Neural progenitor cell (in vitro differentiated cells): ENCODE measurements at places on chromosomes 5 and 9. TPM values are rescaled to one million over a fixed set of nuclear protein-coding genes. Genes with fewer than 3 reads are reported as not detected.

OR1Q1 gene
- not detected in 2 replicates for total RNA-seq

DDX4 gene
- 0.09 TPM in 1 of 2 replicates, not detected in the other for total RNA-seq

GRCh38 chr5:62538017-62538942 is 40.3 kb upstream of the LRRC70 start:
- no peak for DNase-seq

DNA sequence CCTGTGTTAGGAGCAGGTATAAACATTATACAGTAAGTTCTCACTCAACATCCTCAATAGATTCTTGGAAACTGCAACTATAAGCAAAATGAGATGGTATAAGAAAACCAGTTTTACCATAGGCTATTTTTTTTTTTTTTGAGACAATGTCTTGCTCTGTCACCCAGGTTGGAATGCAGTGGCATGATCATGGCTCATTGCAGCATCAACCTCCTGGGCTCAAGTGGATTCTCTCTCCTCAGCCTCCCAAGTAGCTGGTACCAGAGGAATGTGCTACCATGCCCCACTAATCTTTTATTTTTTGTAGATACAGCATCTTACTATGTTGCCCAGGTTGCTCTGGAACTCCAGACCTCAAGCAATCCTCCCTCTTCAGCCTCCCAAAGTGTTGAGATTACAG is 50.1 kb upstream of the ADRB2 start:
- no peak for DNase-seq

FOXD4L6 gene
- not detected in 2 replicates for total RNA-seq

DNA sequence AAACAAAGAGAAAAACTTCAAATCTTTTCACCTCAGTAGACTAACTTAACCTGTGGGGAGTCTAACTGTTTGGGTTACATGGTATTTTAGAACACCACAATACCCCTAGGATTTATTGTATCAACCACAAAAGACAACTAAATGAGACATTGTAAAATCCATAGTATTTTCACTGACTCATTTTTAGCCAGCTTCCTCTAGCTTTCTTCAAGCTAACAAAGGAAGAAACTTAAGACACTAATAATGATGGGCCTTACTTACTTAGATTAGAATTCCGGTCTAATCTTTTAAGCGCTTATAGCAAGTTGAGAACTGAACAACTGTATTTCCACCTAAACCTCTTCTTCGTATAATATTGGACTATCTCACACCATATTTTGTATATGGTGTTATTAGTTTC is 529.3 kb downstream of the DMRTA1 start:
- DNase-seq: no peak

- no peak for DNase-seq
Measured at GRCh38 chr5:103901885-103902284, 339.3 kb upstream of the NUDT12 start.

GRCh38 chr9:2242831-2243330 is 227.7 kb downstream of the SMARCA2 start:
- peak; percentile 9 for DNase-seq

PRKAA1 gene
- total RNA-seq: 35.5 and 58.5 TPM in 2 replicates

IGIP gene
- total RNA-seq: 0.59 and 1.6 TPM in 2 replicates

DNA sequence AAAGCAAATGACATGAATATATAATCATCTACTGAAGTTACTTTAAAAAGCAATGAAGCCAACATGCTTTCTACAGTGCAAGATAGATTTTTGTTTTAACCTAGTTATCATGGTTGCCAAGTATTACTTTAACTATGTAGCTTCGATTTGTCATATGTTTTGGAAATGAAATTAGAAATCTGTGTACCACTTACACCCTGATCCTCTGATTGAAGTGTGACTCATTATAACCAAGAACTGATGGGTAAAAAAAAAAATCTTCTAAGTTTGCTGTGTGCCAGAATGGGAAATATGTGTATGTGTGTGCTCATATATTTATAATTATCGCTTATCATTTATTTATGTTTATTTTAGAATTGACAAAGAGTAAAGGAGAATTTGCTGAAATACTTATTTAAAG is 9.1 kb upstream of the CDC42SE2 start:
- DNase-seq: no peak

DNA sequence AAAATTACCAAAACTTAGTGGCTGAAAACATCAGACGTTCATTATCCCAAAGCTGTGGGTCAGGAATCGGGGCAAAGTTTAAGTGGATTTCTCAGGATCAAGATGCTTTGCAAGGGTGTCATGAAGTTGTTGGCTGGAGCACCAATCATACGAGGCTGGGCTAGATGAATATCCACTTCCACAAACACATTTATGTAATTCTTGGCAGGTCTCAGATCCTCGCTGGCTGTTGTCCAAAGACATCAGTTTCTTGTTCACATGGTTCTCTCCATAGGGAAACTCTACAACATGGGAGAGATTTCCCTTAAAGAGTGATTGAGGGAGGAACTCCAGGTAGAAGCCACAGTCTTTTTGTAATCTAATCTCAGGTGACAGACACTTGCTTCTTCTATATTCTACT is 20.2 kb upstream of the CCDC192 start:
- no peak for DNase-seq

KLHL3 gene
- total RNA-seq: 17.2 and 26.8 TPM in 2 replicates

GRCh38 chr9:94847486-94847885 is 121.0 kb downstream of the AOPEP start:
- no peak for DNase-seq

PTPA gene
- 82.4 and 133 TPM in 2 replicates for total RNA-seq

PFN3 gene
- total RNA-seq: not detected in 2 replicates

GRCh38 chr5:37740331-37741066 is 99.3 kb downstream of the GDNF start:
- DNase-seq: no peak

DMRT3 gene
- total RNA-seq: 0.41 and 0.90 TPM in 2 replicates

DNA sequence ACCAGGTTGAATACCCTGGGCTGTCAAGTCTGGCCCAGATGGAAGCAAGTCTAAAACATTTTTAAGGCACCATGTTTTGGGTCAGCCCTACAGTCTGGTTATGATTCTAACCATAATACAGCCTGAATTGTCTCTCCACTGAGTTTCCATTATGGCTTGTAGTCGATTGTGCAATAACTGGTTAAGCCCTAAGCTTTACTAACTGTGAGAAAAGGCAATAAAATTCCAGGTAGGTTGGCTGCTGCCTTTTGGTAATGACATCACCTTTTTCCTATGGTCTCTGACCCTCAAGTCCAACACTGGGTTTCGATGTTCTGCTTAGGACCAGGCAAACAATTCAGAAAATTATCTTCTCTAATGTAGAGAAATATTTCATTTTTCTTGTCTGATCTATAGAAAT is 243.3 kb downstream of the ACTL7B start:
- DNase-seq: no peak

ZFP37 gene
- 13.3 and 14.1 TPM in 2 replicates for total RNA-seq

PHF24 gene
- 0.71 and 1.8 TPM in 2 replicates for total RNA-seq

DNAJA1 gene
- total RNA-seq: 146 and 180 TPM in 2 replicates

GRCh38 chr9:114218264-114219120 is 63.2 kb downstream of the COL27A1 start:
- DNase-seq: no peak

FAXDC2 gene
- total RNA-seq: 7.3 and 9.2 TPM in 2 replicates

- no peak for DNase-seq
Measured at GRCh38 chr5:59002162-59002825, 419.4 kb downstream of the RAB3C start.

NR6A1 gene
- total RNA-seq: 302 and 313 TPM in 2 replicates

DNA sequence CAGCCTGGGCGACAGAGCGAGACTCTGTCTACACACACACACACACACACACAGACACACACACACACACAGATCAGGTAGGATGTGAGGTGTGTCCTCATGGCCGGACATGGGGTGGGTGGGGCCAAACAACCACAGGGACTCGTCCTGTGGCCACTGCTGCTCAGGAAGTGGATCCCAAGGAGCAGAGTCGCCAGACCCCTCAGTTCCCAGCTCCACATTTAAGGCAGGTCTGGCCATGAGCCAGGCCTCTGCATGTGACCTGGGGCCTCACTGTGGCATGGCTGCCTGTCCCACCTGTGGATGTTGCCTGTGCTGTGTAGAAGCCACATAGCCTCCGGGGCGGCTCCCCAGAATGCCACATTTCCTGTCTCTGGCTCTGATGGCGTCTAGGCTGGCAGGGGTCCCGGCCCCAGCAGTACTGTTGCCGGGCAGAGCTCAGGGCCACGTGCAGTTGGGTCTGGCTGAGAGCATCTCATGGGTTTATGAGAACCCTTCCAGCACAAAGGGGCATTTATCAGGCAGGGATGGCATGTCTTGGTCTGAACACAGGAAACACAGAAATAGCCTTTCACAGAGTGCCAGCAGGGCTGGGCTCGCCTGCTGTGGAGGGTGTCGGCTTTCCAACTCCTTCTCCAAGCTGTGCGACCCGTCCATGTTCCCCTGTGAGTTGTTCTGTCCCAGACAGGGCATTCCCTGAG is 9.9 kb upstream of the NINJ1 start:
- no peak for DNase-seq

- DNase-seq: no peak
Measured at GRCh38 chr5:171586436-171586835, 167.0 kb downstream of the FGF18 start.

SHC3 gene
- 0.64 and 0.99 TPM in 2 replicates for total RNA-seq

DNA sequence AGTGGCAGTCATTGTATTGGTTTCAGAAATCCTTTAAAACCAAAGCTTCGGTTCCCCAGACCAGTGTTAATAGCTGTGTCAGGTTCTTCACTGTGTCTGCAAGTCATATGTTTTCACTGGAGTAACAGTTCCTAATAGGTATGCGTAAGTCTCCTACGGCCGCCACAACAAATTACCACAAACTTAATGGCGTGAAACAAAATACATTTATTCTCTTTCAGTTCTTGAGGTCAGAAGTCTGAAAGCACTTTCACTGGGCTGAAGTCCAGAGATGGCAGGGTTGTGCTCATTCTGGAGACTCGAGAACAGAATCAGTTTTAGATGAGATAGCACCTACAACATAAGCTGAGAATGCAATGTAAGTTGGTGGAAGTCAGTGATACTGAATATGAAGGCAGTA is 556.2 kb downstream of the TLE4 start:
- no peak for DNase-seq

DNA sequence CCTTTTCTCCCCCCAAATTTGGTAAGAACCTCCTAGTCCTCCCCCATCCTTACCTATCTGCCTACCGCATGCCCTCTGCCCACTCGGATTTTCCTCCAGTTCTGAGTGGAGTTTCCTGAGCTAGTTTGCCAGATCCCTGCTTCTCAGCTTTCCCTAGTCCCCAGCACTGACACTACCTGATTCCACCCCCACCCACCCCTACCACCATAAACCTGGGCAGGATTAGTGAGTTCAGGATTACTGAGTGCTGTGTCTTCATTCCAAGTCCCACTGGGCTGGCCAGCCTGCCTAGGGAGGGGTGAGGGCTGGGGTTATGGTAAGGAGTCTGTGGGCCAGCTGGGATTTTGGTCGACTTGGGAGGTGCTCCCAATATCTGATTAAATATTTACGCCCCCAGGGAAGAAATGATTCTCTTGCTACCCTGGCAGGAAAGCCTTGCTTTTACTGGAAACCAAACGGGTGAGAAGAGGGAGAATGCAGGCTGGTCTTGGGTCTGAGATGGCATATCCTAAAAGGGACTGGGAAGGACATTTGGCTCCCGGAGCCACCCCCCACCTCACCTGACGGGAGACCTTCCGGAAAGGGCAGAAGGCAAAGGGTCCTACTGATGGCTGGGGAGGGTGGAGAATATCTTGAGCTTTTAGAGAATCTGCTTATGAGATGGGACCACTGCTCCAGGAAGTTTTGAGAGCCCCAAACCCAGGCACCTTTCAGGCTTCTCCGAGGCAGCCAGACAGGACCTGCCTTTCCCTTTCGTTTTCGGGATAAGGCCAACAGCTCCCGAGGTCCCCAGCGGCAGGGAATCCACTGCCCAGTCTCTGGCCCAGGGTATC is 3.7 kb downstream of the PITX1 start:
- DNase-seq: peak; percentile 51

KCNIP1 gene
- total RNA-seq: 2.4 and 2.8 TPM in 2 replicates

NTRK2 gene
- total RNA-seq: 0.02 and 0.03 TPM in 2 replicates

RANBP17 gene
- total RNA-seq: 38.7 and 49.7 TPM in 2 replicates

GRCh38 chr5:109866051-109866450 is 176.3 kb downstream of the MAN2A1 start:
- no peak for DNase-seq

DNA sequence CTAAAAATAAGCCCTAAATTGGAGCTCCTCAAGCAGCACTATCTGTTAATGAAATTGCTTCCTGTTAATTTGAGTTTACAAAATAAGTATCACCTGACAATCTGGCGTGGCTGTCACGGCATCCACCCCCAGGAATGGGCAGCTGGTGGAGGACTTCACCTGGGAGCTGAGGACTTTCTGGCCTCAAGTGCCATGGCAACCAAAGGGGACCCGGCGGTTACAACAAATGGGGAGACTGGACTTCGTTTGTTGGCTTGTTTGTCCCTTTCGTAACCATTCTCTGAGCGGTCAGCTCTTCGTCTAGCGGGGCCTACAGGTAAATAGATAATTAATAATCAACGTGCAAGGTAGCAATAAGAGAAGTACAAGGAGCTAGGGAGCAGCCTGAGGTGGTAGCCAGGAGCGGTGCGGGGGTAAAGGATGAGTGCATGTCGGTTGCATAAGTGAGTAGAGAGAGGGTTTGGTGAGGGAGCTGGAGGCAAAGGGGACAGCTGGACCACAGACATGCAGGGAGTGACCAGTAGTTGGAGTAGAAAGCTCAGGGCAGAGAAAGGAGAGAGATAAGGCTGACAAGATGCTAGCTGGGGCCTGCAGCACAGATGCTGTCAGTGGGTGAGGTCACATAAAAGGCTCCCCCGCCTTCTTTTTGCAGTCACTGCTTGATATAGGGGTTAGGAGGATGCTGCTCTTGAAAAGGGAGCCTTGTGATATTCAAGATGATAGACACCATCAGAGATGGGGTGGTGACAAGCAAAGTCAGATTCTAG is 62.5 kb downstream of the HSPA4 start:
- no peak for DNase-seq

LCN12 gene
- 0.19 TPM in 1 of 2 replicates, not detected in the other for total RNA-seq

DNA sequence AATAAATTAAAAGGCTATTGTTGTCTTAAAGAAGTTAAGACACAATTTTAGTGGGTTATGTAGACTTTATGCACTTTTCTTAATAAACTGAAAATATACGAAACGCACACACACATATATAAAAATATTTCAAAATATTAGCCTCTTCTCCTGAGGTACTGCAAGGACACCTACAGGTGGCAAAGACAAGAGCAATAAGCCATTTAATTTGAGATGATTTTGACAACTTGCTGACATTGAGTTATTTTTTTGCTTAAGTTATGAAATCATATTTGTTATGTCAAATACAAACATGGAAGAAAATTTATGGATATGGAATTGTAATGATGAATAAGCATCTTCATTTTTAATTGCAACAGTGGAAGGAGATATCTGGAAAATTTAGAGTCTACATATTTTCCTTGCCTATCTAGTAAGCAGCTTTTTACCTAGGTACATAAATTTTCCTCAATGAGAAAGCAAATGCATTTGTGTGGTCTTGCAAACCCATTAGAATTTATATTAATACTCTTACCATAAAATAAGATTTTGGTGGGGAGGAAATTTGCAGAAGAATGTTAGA is 301.6 kb downstream of the ISL1 start:
- no peak for DNase-seq

GRCh38 chr9:85994191-85994590 is 53.2 kb downstream of the NAA35 start:
- DNase-seq: no peak

- no peak for DNase-seq
Measured at GRCh38 chr9:71003346-71003745, 118.1 kb downstream of the TRPM3 start.
